Stimulated activated CD4-positive, alpha-beta T cell treated with anti-CD3 and anti-CD28 coated beads, Interleukin-12 subunit alpha, Interleukin-12 subunit beta, amount 100 ng/mL, for 4 hours (primary cell): ENCODE measurements at places on chromosomes 11 and 22.
A peak's percentile ranks its signal among the peaks of the same experiment; 100 is the strongest.

GRCh38 chr11:34394771-34395300 is 37.0 kb upstream of the ABTB2 start:
- no peak for DNase-seq

- DNase-seq = no peak
Observed at GRCh38 chr22:46294784-46295183, 1.9 kb upstream of the GTSE1 start.

DNA sequence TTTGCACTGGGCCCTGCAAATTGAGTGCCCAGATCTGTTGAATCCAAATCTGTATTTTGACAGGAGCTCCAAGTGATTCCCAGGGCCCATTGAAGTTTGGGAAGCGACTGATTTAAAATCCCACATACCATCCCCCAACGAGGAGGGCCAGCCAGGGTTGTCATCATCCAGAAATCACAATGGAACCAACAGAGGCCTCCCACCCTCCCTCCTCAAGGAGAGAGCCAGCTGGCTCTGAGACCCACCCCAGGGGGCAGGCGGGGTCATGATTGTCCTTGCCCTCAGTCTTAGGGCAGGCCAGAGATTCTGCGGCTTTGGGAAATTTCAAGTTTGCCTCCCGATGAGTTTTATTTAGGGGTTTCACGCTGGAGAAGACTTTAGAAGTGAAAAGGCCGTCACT is 358.2 kb downstream of the MN1 start:
- DNase-seq = no peak

- DNase-seq = no peak
Observed at GRCh38 chr11:20963596-20963995, 294.2 kb downstream of the NELL1 start.

GRCh38 chr11:68372625-68373024 is 60.2 kb downstream of the LRP5 start:
- DNase-seq = no peak

DNA sequence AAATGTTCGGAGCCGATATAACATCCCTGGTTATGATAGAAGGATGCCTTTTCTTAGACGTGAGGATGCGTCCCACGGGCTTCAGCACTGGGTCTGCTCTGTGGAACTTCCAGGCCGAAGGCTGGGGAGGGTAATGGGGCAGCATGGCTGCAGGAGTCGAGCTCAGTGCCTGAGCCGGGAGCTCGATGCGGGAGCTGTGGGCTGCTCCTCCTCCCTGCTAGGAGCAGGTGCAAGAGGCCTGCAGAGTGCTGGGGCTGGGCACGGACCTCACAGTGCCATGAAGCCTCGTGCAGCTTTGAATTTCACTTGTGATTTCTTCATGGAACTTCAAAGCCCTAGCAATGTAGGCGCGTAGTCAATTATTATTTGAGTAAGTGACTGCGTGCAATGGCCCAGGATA is 6.0 kb downstream of the TUBA8 start:
- no peak for DNase-seq

DNA sequence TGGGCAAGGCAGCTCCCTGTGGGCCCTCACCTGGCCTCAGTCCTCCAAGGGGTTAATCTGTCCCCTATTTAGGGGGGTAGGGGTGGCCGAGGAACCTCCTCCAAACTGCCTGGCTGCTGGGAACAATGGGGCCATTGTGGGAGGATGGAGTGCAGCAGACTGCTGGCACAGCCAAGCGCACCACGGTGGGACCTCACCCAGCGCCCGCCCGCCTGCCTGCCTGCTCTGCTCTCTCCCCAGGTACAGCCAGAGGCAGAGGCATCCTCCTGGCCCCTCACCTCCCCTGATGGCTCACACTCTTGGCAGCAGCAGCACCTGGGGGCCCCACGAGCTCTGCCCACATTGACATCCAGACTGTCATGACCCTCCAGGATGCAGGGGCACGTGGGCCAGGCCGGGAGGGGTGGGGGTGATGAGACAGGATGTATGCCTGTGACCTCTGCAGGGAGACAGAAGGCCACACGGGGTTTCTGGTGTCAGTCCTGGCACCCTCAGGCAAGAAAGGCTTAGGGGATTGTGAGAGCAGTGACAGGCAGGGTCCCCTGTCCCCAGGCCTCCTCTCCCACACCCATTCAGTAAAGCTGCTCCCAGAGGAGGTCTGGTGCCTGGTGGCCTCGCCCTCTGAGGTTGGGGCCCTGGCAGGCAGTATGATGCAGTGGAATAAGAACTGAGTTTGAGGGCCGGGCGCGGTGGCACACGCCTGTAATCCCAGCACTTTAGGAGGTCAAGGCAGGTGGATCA is 11.4 kb downstream of the BCL9L start:
- peak; percentile 54 for DNase-seq

- no peak for DNase-seq
Observed at GRCh38 chr22:42490243-42490832, 29.3 kb downstream of the RRP7A start.

GRCh38 chr22:22591348-22592299 is 32.6 kb upstream of the PRAME start:
- DNase-seq = no peak

- no peak for DNase-seq
Observed at GRCh38 chr22:46897246-46897623, 134.8 kb downstream of the TBC1D22A start.

- no peak for DNase-seq
Observed at GRCh38 chr11:109133159-109133558, 288.8 kb upstream of the C11orf87 start.

DNA sequence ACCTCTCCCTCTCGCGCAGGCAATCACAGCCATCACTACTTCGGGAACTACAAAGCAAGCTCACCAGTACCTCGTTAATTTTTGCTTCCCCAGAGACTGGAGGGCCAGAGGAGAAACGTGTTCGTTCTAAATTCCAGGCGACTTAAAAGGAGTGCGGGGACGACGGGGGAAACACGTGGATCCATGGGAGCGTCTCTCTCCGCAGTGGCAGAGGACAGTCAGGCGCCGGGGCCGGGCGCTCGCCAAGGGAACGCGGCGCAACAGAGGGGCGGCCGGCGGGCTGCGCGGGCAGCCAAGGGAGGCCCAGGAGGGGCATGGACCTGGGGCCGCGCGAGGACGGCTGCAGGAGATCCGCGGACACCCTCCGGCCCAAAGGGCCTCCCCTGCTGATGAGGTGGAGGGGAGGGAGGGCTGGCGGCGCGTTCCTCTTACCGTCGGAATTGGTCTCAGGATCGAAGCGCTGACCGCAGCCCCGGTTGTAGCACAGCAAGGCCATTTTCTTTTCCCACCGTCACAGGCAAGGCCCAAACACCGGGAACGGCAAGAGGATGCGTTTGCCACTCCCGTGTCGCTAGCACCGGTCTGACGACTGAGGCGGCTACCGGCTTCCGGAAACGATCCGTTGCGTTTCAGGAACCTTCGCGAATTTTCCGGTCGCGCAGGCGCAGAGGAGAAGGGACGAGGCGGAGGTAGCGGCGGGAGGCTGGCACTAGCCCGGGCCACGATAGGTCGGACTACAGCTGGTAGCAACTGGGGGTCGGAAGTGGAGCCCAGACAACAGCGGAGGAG is at the start of gene CHORDC1:
TSS of gene CHORDC1 (minus strand) at position 591 of the 789 bp plus-strand sequence. CDS start at position 496, 95 bp downstream.
- DNase-seq = peak; percentile 95

DNA sequence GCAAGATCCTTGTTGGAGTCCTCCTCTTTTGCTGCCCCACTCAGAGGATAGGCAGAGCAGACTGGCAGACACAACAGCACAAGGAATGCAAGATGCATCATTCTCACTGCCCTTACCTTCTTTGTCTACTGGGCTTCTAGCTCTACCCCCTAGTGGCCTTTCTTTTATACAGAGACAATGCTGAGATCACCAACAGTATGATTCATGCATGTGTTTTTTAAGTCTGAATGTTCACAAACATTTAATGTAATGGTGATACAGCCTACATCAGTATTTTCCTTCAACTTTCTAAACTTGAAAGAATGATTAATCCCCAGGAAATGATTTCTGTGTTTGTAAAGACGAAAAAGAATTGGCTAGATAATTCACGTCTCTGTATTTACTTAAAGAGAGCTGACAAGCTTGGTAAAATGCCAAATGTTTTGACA is at the start of gene MMP10:
TSS of gene MMP10 (minus strand) at position 138 of the 428 bp plus-strand sequence. CDS start at position 101, 37 bp downstream.
- no peak for DNase-seq

DNA sequence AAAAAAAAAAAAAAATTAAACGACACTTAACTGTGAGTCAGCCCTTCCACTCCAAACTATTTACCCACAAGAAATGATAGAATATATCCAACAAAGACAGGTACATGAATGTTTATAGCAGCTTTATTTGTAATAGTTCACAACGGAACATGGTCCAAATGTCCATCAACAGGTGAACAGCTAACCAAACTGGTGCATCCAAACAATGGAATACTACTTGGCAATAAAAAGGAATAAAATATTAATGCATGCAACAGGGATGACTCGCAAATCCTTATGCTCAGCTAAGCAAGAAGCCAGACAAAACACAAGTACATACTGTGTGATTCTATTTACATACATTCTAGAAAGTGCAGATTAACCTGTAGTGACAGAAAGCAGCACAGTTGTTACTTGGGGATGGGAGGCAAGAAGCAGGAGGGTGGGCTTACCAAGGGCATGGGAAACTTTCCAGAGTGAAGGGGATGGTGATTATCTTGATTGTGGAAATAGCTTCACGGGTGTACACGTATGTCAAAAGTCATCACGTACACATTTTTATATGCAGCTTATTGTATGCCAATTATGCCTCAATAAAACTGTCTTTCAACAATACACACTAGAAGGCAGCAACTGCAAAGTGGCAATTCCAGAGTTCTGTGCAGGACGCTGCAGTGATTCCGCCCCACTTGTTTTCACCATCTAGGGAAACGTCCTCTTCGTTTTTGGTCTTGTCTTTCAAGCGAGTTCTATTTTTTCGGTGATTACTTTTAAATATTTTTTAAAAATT is 6.7 kb upstream of the SF1 start:
- DNase-seq = no peak

DNA sequence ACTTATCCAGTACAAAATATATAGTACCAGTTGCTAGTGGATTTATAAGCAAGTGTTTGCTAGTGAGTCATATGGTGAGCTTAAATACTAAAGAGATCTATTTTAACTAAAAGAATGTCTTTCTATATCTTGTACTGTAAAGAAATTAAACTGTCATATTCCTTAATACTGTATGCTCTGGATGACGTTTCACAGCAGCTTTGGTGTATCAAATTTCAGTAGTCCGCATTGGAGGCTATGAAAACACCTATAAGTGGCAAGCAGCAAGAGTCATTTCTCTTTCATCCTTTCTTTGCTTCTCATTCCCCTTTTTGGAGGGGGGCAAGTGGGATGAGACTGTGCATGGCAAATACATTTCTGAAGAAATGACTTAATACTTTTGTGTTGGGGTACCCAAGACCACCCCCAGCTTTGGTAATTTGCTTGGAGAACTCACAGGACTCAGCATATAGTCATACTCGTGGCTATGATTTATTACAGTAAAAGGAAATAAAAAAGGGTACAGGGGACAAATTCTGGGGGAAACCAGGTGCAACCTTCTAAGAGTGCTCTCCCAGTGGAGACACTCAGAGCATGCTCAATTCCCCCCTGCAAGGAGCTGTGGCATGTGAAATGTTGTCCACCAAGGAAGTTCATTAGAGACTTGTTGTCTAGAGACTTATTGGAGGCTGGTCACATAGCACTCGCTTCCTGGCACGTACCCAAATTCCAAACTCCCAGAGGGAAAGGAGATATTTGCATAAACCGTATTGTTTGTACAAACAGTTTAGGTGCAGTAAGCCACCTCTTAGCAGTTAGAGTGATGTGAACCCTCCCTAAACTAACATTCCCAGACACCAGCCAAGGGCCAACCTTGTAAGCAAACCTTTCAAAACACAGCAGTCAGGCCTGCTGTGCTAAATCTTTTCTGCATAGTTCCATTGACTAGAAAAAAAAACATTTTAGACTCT is 210.8 kb downstream of the PGR start:
- no peak for DNase-seq

DNA sequence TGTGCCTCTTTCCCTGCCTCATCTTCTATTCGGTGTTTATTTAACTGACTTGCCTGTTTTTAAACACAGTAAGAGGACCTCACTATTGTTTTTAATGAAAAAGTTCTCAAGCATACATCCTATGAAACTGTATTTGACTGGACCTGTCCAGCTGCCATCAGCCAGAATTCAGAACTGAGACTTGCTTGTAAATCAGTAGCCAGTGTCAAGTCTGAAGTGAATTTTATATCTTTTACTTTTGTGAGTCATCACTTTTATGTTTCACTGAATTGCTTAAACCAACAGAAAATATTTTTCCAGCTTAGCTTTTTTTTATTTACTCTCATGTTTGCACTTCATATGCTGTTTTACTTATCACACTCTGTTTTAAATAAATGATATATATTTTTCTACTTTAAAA is 88.3 kb downstream of the LUZP2 start:
- no peak for DNase-seq

GRCh38 chr22:49958931-49959781 is 1.4 kb upstream of the PIM3 start:
- no peak for DNase-seq

GRCh38 chr11:89321401-89321800 is 143.7 kb downstream of the TYR start:
- DNase-seq = no peak

DNA sequence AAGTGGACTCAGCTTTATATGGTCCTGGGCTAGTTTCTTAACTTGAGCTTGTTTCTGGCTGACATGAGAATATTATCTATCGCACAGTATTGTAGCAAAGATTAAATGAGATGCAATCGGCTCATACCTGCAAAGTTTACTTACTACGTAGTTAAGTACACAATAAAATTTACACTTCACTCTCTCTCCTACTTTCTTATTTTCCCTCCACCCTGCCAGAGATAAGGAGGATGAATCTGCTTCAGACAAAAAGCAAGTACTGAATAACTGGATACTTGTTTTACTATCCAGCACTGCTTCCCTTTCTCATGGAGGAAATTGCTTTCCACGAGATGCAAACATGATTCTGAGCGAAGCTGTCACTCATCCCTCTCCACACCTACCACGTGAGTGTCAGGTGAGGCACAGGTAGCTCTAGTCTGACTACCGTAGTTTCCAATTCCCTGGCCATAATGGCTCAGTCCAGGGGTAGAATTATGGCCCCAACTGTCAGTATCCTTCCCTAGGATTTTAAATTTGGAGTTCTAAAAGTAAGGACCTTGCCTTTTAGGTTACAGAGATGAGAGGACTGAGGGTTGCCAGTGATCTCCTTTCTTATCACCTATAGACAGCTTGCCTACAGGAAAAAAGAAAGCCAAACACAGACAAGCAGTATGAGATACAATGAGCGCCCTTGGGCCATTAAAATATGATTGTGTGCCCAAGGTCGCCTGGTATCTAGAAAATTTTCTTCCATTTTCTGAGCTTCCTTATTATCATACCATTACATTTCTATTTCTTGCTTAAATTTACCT is 39.8 kb downstream of the GAB2 start:
- no peak for DNase-seq

DNA sequence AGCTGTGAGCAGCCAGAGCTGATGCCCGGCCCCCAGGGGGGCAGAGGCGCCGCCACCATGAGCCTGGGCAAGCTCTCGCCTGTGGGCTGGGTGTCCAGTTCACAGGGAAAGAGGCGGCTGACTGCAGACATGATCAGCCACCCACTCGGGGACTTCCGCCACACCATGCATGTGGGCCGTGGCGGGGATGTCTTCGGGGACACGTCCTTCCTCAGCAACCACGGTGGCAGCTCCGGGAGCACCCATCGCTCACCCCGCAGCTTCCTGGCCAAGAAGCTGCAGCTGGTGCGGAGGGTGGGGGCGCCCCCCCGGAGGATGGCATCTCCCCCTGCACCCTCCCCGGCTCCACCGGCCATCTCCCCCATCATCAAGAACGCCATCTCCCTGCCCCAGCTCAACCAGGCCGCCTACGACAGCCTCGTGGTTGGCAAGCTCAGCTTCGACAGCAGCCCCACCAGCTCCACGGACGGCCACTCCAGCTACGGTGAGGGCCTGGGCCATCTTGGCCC is 6.1 kb downstream of the CDC42EP1 start:
- peak; percentile 23 for DNase-seq
